Endodermal cell (in vitro differentiated cells): ENCODE measurements at places on chromosomes 3 and 15.

DNA sequence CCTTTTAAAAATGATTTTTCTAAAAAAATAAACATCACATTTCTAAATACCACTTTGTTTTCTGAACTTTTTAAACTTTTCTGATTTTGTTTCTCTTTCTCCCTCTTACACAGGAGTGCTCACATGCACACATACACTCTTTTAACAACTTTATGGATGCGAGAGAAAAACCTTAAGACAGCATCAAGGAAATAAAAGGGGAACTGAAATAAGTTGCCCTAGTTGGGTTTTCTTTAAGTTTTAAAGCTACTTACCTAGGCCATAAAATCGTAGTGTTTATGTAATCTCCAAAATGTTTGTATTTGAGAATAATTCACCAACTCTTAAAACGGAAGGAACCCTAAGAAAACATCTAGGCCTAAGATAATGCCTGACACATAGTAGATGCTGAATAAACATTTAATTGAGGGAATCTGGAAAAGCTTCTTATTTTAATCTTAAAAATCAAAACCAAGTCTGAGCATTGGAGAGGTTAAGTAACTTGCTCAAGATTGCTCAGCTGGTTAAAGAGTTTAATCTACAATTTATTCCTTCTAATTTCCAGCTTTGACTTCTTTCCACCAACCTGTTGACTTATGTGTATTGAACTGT is 1.2 kb upstream of the BBX start:
- no peak for DNase-seq

DNA sequence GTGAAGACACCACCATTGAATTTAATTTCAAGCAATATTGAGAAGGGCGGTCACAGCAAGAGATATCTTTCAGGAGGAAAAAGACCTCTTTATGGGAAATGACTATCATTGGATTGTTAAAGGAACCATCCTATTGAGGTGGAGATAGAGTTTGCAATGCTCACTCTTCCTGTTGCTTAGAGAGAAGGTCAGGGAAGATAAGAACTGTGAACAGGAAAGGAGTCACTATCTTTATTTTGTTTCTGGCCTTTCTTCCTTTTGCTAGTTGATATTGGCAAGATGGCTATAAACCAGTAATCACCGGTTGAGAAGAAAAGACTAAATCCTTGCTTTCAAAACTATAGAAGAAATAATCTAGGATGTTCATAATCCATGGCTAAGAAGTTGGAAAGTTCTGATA is 112.1 kb upstream of the TMEM108 start:
- no peak for DNase-seq

DNA sequence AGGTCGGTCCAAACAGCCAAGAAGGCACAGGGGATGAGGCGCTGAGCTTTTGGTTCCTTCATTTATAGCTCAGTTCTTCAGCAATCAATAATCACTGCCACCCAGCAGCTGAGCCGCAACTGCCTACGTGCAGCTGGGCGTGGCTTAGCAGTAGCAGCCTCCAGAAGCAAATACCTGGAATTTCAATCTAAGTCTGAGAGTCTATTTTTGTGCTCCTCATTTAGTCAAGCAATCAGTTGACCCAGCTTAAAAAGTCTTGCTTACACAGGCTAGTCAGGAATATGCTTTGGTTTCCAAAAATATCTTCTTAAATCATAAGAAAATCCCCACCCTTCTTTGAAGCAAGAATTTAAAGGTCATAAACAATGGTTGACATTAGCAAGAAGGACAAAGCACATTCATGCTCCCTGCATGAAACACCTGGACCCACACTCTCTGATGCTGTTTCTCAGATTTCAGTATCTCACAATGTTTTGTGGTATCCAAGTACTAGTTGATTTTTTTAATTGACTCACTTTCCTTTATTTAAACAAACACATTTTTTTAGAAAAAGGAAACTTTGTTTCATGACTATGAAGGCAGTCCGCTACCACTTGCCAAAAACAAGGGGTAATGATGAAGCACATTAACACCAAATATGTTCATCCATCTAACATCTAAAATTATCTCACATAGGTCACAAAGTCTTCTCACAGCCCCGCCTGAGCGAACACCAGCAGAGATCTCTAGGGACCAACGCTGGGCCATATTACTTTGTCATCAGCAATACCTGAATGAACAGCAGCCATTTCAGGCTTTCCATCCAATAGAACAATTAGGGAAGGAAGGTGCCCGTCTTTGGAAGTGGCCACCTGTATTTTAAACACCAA is 106.1 kb downstream of the OXNAD1 start:
- no peak for DNase-seq

DNA sequence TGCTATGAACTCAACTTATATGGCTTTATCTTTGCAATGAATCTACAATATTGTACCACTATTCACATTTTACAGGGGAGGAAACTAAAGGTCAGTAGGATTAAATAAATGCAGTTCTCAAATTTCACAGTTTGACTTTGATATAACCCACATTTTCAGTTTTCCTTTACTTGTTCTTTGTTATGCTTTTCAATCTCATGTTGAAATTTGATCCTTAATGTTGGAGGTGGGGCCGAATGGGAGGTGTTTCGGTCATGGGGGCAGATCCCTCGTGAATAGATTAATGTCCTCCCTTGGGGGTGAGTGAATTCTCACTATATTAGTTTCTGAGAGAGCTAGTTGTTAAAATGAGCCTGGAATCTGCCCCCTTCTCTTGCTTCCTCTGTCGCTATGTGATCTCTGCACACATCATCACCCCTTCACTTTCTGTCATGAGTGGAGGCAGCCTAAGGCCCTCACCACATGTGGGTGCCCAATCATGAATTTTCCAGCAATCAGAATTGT is 44.7 kb downstream of the CD200 start:
- no peak for DNase-seq

- DNase-seq, result peak; percentile 38
Observed at GRCh38 chr3:126684218-126684751, 19.8 kb upstream of the CHCHD6 start.

- no peak for DNase-seq
Observed at GRCh38 chr3:186785495-186786018, 2.2 kb downstream of the EIF4A2 start.

- no peak for DNase-seq
Observed at GRCh38 chr3:156211583-156211982, 91.2 kb downstream of the KCNAB1 start.

GRCh38 chr3:112109322-112109721 is 23.1 kb downstream of the C3orf52 start:
- no peak for DNase-seq

DNA sequence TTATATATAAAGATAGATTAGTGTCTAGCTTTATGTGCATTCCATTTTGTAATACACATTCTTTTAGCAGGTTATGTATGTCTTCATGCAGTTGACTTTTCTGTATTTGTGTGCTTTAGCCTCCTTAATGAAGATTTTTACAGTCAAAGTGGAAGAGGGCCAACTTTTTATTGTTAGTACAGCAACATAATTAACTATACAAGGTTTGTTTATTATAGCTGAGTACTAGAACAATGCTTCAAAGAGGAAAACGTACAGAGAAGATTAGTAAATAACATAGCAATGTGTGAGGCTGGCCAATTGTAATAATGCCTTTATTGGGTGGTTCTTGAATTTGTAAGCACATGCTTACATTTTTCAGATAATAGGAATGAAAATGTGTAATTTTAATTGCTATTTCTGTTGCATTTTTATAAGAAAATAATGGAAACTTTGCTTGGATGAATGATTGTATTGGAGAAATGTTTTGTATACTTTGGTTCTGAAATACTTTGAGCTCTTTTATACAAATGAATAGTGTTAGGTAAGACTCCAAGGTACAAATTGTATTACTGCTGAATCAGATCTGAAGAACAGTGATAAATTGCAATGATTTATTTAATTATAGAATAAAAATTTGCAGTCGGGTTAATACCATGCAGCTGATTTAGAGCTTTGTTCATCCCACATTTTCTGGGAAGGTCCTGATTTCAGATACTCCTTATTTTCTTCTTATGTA is 41.4 kb downstream of the UBE2E2 start:
- DNase-seq, result no peak

DNA sequence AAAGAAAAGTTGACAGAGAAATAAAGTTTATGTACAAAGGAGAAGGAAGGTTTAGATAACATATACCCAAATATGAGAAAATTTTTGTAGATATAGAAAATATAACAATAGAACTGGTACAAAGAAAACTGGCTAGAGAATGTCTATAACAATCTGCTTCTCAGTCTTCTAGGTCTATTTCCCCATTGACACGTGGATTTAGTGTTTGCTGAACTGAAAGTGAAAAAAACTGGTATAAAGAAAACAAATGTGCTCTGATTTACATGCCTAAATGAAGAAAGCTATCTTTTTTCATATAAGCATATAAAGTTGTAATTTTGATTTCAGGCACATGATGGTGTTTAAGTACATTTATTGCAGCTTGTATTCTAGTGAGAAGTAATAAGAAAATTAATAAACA is 9.8 kb downstream of the KCNMB2 start:
- no peak for DNase-seq

DNA sequence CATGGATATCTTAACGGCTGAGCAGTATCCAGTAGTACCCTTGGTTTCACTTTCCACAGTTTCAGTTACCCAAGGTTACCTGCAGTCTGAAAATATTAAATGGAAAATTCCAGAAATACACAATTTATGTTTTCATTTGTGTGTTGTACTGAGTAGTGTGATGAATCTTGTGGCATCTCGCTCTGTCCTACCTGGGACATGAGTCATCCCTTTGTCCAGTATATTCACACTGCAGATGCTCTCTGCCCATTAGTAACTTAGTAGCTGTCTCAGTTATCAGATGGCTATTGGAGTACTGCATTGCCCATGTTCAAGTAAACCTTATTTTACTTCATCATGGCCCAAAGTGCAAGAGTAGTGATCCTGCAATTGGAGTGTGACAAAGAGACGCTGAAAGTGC is 26.1 kb downstream of the GASK1A start:
- DNase-seq, result no peak

GRCh38 chr15:75349851-75350588 is 3.2 kb downstream of the NEIL1 start:
- DNase-seq, result no peak

- no peak for DNase-seq
Observed at GRCh38 chr3:188446014-188446413, 292.1 kb downstream of the LPP start.

GRCh38 chr3:43503067-43503728 is 118.6 kb downstream of the ANO10 start:
- DNase-seq, result no peak

DNA sequence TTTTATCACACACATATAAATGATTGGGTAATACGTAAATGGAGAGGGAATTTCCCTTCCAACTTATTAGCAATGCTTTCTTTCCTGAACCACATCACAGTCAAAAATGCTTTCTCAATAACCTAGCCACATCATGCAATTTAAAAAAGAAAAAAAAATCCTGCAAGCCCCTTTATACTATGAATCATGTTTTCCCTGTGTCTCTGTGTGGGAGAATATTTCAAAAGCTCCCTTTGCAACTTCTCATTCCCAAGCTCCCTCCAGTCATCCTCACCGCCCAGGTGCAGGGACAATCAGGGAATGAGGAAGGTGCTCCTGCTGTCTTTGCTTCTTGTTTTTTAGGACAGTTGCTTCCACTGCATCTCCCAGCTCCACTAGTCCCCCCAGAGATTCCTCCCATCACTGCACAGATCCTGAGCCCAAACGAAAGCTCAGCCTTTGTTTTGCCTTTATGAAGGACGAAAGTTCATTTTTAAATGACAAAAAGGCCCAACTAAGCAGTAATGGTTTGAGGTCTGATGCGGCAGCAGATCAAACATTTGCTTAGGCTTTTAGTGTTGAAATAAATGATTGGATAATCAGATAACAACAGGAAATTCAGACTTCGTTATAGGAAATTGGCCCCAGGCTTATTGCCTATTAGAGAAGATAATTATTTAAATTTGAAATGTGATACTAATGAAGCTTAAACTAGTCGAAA is 47.8 kb upstream of the ADGRG7 start:
- peak; percentile 44 for DNase-seq

DNA sequence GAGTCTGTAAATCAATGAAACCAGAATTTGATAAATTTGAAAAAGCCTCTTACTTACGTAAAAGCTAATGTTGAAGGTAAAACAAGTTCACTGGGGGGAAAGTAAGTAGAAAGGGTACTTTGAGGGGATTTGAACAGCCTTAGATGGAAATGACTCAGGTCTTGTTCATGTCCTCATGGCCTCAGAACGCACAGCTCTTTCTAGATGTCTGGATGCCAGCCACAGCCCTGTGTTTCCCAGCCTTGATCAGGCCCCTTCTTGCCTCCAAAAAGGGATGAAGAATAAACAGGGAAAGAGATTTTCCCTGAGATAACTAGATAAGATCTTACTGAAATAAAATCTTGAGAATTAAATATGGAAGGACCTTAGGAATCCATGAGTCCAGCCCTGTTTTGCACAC is 237.1 kb upstream of the GOLGA6L4 start:
- DNase-seq, result no peak

DNA sequence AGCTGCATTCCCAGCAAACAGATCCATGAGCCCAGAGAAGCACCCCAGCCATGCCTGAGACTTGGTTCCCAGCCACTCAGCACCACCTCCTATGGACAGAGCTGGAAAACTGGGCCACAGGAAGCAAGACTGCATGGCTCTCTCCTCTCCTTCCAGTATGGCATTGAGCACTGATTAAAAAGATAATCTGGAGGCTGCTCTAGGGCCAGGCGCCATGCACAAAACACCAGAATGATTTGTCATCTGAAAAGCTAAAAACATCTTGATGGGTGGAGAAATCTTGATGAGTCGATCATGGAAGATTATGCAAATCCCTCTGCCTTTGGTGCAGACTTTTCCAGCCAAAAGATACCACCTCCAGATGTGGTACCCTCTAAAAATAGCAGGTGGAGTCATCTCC is 62.7 kb upstream of the MRPS22 start:
- no peak for DNase-seq

- DNase-seq, result no peak
Observed at GRCh38 chr3:133583396-133583795, 9.9 kb downstream of the CDV3 start.

- peak; percentile 77 for DNase-seq
Observed at GRCh38 chr3:135310317-135310716, 515.3 kb downstream of the EPHB1 start.
